Thyroid gland (tissue), 4 donors: ENCODE measurements at places on chromosomes 2 and 18. TPM values are rescaled to one million over a fixed set of nuclear protein-coding genes. Genes with fewer than 3 reads are reported as not detected.

The SERPINE2 gene
- total RNA-seq, result 33.3 TPM

The FOXD4L1 gene
- 0.33 TPM for total RNA-seq

The LYG2 gene
- total RNA-seq, result not detected

The HJURP gene
- 0.27 TPM for total RNA-seq

The EIF2AK2 gene
- 41.7 TPM for total RNA-seq

The PTPRN gene
- total RNA-seq, result 4.6 TPM

The DSC2 gene
- 7.6 TPM for total RNA-seq

The EMX1 gene
- not detected for total RNA-seq

The GALNT3 gene
- 48.8 TPM for total RNA-seq

The KCNG3 gene
- not detected for total RNA-seq

The POTEI gene
- total RNA-seq, result 0.27 TPM

The PCGF1 gene
- total RNA-seq, result 16.5 TPM

The OBSL1 gene
- total RNA-seq, result 200 TPM

The ZNF396 gene
- total RNA-seq, result 9.4 TPM

The KLHL14 gene
- total RNA-seq, result 27.1 TPM

The RNPEPL1 gene
- total RNA-seq, result 41.8 TPM

The NOSTRIN gene
- 48.1 TPM for total RNA-seq

The KCNJ3 gene
- total RNA-seq, result not detected

The PHLPP1 gene
- total RNA-seq, result 14.6 TPM

The KCNF1 gene
- not detected for total RNA-seq

The SCN1A gene
- not detected for total RNA-seq

The GPR39 gene
- 2.8 TPM for total RNA-seq

The TIGD1 gene
- 6.7 TPM for total RNA-seq

The DUSP11 gene
- 40.0 TPM for total RNA-seq

The FAM161A gene
- total RNA-seq, result 7.2 TPM

The CRYGC gene
- total RNA-seq, result not detected

The ATP6V1B1 gene
- total RNA-seq, result not detected

The INPP1 gene
- total RNA-seq, result 17.1 TPM

The LRATD1 gene
- 9.2 TPM for total RNA-seq

The STARD6 gene
- total RNA-seq, result not detected

The POTEJ gene
- not detected for total RNA-seq

The CCL20 gene
- total RNA-seq, result not detected

The C2orf78 gene
- total RNA-seq, result not detected

The DYNAP gene
- not detected for total RNA-seq

The IL36A gene
- not detected for total RNA-seq

The CNNM4 gene
- 6.6 TPM for total RNA-seq

The PSMA8 gene
- total RNA-seq, result not detected

The KYNU gene
- 0.93 TPM for total RNA-seq

The BARD1 gene
- 16.0 TPM for total RNA-seq

The PROKR1 gene
- total RNA-seq, result not detected
